ENCODE measurements at places on chromosomes 3 and 15.

GRCh38 chr3:169122416-169122815 is 541.1 kb downstream of the MECOM start:
- no peak for DNase-seq

DNA sequence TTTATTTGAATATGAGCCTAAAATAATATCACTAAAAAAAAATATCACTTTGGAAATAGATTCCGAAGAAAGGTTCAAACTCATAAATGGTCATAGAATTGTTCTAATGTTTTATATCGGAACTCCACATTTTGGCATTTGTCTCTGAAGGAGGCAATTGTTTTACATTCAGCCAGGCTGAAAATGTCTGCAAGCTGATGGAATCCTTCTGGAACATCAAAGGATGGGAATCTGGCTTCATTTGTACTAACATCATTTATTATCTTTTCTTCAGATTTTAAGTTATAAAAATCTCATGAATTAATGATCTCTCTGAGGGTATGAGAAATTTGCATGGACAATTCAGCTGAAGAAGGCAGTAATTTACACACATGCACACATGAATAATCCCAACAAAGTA is 251.4 kb upstream of the RGMA start:
- no peak for DNase-seq

- no peak for DNase-seq
Observed at GRCh38 chr3:64575211-64575844, 112.5 kb downstream of the ADAMTS9 start.

- no peak for DNase-seq
Observed at GRCh38 chr3:119329551-119329950, 35.4 kb downstream of the ARHGAP31 start.

DNA sequence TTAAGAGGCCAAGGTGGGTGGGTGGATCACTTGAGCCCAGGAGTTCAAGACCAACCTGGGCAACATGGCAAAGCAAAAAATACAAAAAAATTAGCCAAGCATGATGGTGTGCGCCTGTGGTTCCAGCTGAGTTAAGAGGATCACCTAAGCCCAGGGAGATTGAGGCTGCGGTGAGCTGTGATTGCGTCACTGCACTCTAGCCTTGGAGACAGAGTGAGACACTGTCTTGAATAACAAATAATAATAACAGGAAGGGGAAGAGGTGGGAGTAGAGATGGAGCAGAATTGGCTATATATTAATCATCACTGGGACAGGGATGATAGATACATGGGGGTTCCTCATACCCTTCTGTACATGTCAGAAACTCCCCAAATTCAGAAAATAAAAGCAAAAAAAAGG is 23.8 kb upstream of the NMB start:
- no peak for DNase-seq

DNA sequence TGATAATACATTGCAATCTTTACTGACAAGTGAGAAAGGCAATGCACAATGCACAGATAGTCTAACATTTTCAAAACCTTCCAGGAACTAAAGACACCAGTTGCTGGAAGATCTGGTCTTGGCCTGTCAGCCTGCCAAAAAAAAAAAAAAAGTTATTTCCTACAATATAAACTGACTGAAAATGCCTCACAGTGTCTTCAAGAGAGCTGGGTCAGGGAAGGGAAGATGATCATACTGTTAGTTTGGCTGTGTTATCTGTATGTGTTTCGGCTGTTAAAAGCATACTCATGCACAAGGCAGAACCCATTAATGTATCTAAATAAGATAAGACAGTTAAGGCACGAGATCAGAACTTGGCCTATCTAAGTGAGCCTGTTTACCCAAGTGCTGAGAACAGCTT is 673.4 kb downstream of the MECOM start:
- no peak for DNase-seq

GRCh38 chr3:60323651-60324050 is 927.6 kb downstream of the FHIT start:
- DNase-seq, result no peak

GRCh38 chr3:131109156-131109555 is 82.5 kb downstream of the NEK11 start:
- no peak for DNase-seq

DNA sequence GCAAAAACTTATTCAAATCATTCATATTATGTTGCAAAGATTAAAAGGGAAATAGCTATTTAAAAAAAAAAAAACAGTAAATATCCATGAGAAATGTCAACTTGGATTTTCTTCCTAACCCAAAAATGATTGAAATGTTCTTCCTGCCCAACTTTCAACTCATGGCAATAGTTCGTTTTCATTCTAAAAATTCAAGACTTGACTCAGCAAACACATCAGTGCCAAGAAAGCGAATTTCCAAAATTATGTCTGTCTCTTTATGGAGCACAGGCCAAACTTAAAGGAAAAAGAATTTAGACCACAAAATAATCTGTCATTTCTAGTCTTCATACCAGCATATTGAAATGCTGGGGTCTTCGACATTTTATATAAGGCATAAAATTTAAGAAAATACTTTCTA is 63.7 kb downstream of the MAGI1 start:
- no peak for DNase-seq

DNA sequence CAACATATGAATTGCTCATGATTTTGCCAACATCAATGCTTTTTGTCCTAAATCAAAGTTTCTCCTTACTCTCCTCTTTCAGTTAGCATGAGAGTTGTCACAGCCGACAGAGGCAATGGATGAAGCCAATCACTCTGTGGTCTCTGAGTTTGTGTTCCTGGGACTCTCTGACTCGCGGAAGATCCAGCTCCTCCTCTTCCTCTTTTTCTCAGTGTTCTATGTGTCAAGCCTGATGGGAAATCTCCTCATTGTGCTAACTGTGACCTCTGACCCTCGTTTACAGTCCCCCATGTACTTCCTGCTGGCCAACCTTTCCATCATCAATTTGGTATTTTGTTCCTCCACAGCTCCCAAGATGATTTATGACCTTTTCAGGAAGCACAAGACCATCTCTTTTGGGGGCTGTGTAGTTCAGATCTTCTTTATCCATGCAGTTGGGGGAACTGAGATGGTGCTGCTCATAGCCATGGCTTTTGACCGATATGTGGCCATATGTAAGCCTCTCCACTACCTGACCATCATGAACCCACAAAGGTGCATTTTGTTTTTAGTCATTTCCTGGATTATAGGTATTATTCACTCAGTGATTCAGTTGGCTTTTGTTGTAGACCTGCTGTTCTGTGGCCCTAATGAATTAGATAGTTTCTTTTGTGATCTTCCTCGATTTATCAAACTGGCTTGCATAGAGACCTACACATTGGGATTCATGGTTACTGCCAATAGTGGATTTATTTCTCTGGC is 2.5 kb downstream of the OR4F6 start:
- no peak for DNase-seq

- no peak for DNase-seq
Observed at GRCh38 chr15:44595656-44596510, 58.9 kb downstream of the EIF3J start.

Data from NCI-H1694 (cell line).